ENCODE measurements at places on chromosomes 11 and 22.

- no peaks in the 10 kb centered on the region for H3K36me3 ChIP-seq
- DNase-seq = no peak
- H3K4me1 ChIP-seq = no peaks in the 10 kb centered on the region
- no peak overlapping the region for H3K4me3 ChIP-seq
- no peak overlapping the region for H3K27ac ChIP-seq
Observed at GRCh38 chr22:50105208-50106100, 15.6 kb downstream of the MOV10L1 start.

DNA sequence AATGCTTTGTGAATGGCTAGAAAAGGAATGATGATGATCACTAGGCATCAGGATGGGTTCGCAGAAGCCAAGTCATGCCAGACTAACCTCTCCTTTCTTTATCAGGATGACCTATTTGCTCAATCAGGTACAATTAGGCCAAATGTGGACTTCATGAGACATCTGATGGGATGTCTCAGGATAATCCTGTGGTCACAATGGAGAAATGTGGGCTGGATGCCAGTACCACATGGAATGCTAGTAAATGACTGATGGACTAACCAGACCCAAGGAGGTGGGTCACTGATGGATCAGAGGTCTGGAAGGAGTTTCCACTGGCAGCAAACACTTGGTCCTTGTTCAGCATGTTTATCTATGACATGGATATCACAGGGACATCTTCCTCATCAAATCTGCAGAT lies 94.8 kb upstream of the PHOX2A start:
- H3K36me3 ChIP-seq = no peaks in the 10 kb centered on the region
- DNase-seq = no peak
- no peak overlapping the region for H3K27ac ChIP-seq
- H3K4me1 ChIP-seq = no peaks in the 10 kb centered on the region
- no peak overlapping the region for H3K4me3 ChIP-seq

GRCh38 chr22:40718250-40719204 lies 39.2 kb downstream of the MCHR1 start:
- no peak overlapping the region for H3K27ac ChIP-seq
- no peak for DNase-seq
- no peaks in the 10 kb centered on the region for H3K36me3 ChIP-seq
- peaks cover 12% of the 10 kb centered on the region for H3K4me1 ChIP-seq
- H3K4me3 ChIP-seq = no peak overlapping the region

GRCh38 chr22:39279170-39279850 lies 34.5 kb upstream of the PDGFB start:
- DNase-seq = no peak
- H3K36me3 ChIP-seq = no peaks in the 10 kb centered on the region
- no peaks in the 10 kb centered on the region for H3K27me3 ChIP-seq

GRCh38 chr11:117546431-117547194 lies 219.0 kb downstream of the CEP164 start:
- no peak overlapping the region for H3K4me3 ChIP-seq
- H3K4me1 ChIP-seq = no peaks in the 10 kb centered on the region
- no peak overlapping the region for H3K27ac ChIP-seq
- peaks cover 3% of the 10 kb centered on the region for H3K27me3 ChIP-seq
- H3K36me3 ChIP-seq = no peaks in the 10 kb centered on the region

DNA sequence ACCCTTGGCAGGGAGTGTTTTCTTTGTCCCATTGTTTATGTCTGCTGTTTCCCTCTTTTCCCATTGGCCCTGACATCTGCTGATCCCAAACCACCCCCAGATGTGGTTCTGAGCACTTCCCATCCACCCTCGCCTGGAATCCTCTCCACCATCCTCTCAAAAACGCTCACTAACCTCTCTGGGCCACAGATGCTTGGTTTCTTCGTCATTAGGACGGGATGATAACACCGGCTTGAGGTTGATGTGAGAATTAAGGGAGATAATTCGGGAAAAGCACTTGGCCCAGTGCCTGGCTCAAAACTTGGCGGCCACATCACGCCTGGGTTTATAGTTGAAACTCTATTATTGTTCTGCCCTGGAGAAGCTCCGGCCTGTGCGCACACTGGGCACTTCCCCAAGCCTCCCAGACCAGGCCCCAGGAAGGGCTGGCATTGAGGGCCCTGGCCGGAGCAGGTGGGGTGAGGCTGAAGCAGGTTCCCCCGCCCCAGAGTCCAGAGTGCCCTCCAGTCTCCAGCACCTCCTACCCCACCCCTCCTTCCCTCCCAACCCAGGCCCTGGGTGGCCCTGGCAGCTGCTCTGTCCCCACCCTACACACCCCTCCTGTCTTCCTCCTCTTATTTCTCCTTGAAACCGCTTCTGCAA lies 63.7 kb downstream of the CYTH4 start:
- no peaks in the 10 kb centered on the region for H3K4me1 ChIP-seq
- H3K27ac ChIP-seq = no peak overlapping the region
- no peaks in the 10 kb centered on the region for H3K36me3 ChIP-seq
- H3K27me3 ChIP-seq = peaks cover 12% of the 10 kb centered on the region

DNA sequence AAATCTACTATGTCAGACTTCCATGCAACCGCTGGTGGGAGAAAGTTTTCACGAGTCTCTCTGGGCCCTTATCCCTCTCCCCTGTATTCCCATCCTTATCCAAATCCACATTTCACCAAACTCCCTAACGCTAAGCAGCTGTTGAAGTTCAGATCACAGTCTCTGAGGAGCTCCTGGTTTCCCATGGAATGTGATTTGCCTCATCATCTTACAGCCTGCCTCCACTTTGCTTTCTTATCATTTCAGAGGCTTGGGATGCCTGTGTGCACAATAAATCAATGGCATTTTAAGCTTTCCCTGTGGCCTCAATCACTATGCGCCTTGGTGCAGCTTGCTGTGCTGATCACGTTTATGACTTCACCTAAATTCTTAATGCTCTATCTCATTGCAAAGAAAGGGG lies 352.4 kb upstream of the FAT3 start:
- H3K27me3 ChIP-seq = no peaks in the 10 kb centered on the region
- H3K27ac ChIP-seq = peak overlapping the region; percentile 85
- peaks cover 17% of the 10 kb centered on the region for H3K4me1 ChIP-seq
- no peaks in the 10 kb centered on the region for H3K36me3 ChIP-seq

- peaks cover 17% of the 10 kb centered on the region for H3K4me1 ChIP-seq
- no peak overlapping the region for H3K4me3 ChIP-seq
- no peaks in the 10 kb centered on the region for H3K36me3 ChIP-seq
- no peak for DNase-seq
- H3K27ac ChIP-seq = no peak overlapping the region
Observed at GRCh38 chr22:29081517-29082236, 8.8 kb downstream of the KREMEN1 start.

GRCh38 chr11:93505703-93506102 lies 37.5 kb downstream of the SMCO4 start:
- no peak overlapping the region for H3K4me3 ChIP-seq
- no peaks in the 10 kb centered on the region for H3K27me3 ChIP-seq
- H3K36me3 ChIP-seq = no peaks in the 10 kb centered on the region
- DNase-seq = no peak

GRCh38 chr11:31449040-31449439 lies 60.4 kb downstream of the IMMP1L start:
- no peaks in the 10 kb centered on the region for H3K27me3 ChIP-seq
- no peak overlapping the region for H3K4me3 ChIP-seq
- H3K4me1 ChIP-seq = no peaks in the 10 kb centered on the region
- DNase-seq = no peak

DNA sequence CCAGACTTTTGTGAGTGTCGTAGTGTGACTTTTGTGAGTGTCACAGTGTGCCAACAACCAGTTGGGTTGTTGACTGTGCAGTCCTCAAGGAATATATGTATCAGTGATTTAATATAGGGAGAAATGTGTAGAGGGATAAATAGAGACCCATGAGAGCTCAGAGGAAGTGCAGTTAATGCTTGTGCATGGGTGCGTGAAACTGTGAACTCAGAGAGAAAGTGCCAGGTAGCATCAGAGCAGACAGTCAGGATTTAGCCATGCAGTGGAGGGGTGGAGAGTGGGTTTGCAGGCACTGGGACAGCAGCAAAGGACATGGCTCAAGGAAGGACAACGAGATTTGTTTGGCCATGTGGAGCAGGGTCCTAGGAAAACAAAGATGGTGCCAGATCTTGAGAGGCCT lies 33.6 kb downstream of the YWHAH start:
- no peaks in the 10 kb centered on the region for H3K36me3 ChIP-seq
- no peak overlapping the region for H3K4me3 ChIP-seq
- no peak for DNase-seq
- H3K27ac ChIP-seq = no peak overlapping the region

DNA sequence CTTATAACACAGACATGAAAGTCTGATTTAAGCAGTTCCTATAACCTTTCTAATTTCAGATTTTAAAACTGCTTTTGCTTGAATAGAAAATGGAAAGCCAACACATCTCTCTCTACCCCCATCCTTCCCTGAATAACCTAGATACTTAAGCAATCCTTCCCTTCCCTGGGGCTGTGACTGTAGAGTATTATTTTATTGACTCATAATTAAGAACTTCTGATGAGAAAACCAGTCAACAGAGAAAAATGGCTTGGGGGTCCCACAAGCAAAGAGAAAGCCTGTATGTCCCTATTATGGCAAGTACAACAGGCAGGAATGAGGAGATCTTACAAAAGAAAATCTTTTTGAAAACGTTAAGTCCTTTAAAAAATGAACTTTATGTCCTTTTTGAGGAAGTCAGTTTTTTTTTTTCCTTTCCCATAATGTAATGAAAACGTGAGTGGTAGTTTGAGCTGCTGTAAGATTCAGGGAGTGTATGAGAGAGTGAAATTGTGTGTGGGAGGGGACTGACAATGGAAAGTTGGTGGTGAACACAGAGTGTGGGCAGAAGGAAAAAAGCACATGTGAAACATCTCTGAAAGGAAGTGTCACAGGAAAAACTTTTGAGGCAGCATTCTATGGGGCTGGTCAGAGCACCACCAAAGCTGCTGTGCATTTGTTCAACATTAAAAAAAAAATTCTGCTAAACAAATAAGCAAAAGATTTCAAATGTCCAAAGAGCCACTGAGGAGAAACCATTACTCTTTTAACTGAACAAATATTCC lies 154.6 kb downstream of the MAML2 start:
- no peaks in the 10 kb centered on the region for H3K36me3 ChIP-seq
- H3K27me3 ChIP-seq = no peaks in the 10 kb centered on the region
- no peak overlapping the region for H3K4me3 ChIP-seq
- DNase-seq = peak; percentile 65
- H3K4me1 ChIP-seq = no peaks in the 10 kb centered on the region

GRCh38 chr11:124839972-124840621 lies 25.1 kb upstream of the ROBO3 start:
- H3K27ac ChIP-seq = no peak overlapping the region
- H3K27me3 ChIP-seq = peaks cover 90% of the 10 kb centered on the region
- H3K4me3 ChIP-seq = peak overlapping the region; percentile 41

- no peak for DNase-seq
- H3K36me3 ChIP-seq = no peaks in the 10 kb centered on the region
- H3K27ac ChIP-seq = no peak overlapping the region
- H3K4me1 ChIP-seq = peaks cover 11% of the 10 kb centered on the region
Observed at GRCh38 chr22:33873186-33873585, 47.1 kb downstream of the LARGE1 start.

- no peak for DNase-seq
- no peaks in the 10 kb centered on the region for H3K36me3 ChIP-seq
- no peak overlapping the region for H3K4me3 ChIP-seq
Observed at GRCh38 chr11:102523887-102524286, 6.7 kb downstream of the MMP7 start.
